ENCODE measurements at places on chromosomes 3 and 15. TPM values are rescaled to one million over a fixed set of nuclear protein-coding genes. Genes with fewer than 3 reads are reported as not detected.

DNA sequence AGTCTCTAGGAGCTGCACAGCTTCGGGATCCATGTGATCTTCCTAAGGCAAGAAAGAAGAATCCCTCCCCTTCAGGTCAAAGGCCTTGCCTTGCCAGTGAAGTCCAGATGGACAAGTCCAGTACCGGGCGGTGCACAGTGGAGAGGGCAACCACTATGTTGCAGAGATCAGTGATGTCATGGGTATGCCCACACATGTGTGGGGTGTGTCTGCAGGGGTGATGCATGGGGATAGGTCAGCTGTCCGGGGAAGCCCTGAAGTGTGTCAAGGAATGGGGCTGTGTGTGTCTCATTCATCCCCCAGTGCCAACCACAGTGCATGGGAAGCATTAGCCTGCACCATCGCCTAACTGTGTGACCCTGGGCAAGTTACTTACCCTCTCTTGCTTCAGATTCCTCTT, 66.5 kb downstream of the TLE3 start:
- peak; percentile 31 for DNase-seq

DNA sequence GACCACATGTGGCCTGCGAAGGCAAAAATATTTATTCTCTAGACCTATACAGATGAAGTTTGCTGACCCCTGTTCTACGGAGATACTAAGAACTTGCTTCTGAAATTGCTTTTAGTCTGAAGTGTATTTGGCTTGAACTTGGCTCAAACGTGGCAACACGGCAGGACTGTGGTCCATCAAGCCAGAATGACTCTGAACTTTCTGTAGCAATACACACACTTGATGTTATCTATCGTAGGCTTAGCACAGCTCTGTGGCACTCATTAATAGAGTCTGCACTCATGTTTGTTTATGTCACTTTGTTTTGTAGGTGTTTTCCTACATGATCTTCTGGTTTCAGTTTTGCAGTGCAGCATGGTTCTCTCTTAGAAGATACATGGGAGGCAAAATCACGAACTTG, 298.1 kb downstream of the ADAMTS17 start:
- DNase-seq, result no peak

- no peak for DNase-seq
Observed at GRCh38 chr3:136925425-136926190, 32.2 kb upstream of the IL20RB start.

DNA sequence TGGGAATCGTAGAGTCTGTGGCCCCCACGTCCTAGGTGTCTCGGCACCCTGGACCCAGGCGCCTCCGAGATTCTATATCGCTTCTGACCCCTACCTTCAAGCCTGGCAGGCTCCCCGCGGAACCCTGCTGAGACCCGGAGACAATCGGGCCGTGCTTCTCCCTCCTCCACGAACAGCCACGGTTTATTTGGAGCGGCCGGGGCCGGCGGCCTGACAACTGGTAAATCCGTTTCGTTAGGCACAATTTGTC, 1.4 kb downstream of the GATA2 start:
- peak; percentile 48 for DNase-seq

DNA sequence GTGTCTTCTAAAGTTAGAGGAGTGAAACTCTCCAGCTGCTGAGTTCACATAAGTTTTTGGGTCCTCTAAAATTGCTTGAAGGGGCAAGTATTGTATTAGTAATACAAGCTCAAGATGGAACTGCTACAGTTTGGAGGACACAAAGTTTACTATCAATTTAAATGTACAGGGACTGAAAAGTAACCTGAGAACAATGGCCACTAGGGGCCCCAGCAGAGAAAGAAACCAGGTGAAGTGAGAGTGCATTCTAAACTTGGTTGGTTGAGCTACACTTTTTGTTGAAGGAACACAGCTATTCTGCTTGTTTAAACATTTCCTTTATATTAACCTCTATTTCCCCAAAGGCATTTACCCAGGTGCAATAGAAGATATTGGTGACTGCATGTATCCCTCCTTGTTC, 755.5 kb downstream of the GBE1 start:
- no peak for DNase-seq

DNA sequence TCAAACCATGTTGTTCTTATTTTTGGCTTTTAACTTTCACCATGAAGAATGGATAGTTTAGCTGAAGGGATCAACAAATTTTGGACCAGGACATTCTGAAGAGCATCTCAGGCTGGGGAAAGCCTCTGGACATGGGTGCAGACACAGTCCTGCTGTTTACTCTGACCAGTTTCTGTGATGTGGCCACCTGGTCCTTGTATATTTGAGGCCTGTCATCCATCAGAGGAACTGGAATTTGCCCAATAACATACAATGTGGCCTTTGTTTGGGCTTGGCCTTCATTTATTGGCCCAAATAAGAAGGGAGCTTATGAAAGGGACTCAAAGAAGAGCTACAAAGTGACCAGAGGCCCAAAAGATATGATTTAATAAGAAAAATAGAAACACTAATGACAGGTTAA, 127.9 kb downstream of the MYRIP start:
- no peak for DNase-seq

- no peak for DNase-seq
Observed at GRCh38 chr3:155242342-155242741, 51.1 kb downstream of the STRIT1 start.

GRCh38 chr3:107221856-107222255, 155.4 kb upstream of the CCDC54 start:
- DNase-seq, result no peak

DNA sequence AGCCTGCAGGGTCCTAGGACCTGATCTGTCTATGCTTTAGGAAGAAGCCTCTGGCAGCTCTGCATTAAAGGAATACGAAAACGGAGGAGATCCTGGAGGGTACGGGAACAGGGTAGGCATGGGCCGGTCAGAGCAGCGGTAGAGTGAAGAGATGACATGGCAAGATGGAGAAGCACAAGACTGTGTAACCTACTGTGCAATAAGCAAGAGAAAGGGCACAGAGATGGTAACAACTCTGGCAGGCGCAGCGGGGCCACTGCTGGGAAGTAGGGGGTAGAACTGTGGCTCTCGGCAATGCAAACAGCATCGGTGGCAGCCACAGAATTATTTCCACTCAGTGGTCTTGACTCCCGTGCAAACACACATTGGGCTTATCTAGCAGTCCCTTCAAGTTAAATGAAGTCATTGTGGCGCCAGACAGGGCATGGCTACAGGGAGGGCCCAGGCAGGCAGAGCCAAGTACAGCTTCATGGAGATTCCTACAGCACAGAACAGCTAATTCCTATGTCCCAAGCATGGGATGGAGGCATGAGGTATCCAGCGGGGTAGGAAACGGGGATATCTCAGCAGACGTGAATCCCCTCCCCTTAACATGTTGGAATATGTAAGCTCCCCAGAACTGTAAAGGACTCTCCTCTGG, 28.8 kb downstream of the WHAMM start:
- DNase-seq, result no peak

DNA sequence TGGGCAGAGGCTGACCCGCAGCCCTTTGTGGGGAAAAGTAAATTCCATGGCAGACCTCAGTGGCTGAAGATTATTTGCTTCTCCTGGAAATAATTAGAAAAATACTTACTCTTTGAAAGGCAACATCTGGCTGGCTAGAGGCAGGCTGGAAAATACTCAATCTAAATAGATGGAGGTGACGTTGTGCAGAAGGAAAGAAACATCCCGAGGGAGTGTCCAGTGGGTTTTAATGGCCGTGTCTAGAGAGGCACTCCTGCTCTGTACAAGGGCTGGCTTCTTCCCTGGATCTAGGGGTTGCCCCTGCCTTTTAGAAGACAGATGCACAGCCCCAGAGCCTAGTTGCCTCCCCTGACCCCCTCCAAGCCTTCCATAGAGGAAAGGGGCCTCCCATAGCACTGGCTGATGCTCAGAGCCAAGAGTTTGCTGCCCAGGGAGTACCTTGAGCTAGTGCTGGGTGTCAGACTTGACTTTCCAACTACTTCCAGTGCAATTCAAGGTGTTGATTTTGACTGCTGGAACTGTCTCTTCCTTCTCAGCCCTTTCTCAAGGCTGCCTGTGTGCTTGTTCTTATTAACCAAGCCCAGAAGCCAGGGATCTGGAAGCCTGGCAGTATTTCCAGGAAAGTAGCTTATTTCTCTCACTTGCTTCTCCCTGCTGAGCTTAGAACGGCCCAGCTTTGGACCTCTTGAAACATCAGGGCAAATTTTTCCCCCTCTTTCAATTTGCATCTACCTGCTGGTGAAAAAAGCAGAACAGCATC, 27.4 kb downstream of the CGNL1 start:
- no peak for DNase-seq

GRCh38 chr3:150238995-150239619, 169.0 kb upstream of the TSC22D2 start:
- DNase-seq, result no peak

DNA sequence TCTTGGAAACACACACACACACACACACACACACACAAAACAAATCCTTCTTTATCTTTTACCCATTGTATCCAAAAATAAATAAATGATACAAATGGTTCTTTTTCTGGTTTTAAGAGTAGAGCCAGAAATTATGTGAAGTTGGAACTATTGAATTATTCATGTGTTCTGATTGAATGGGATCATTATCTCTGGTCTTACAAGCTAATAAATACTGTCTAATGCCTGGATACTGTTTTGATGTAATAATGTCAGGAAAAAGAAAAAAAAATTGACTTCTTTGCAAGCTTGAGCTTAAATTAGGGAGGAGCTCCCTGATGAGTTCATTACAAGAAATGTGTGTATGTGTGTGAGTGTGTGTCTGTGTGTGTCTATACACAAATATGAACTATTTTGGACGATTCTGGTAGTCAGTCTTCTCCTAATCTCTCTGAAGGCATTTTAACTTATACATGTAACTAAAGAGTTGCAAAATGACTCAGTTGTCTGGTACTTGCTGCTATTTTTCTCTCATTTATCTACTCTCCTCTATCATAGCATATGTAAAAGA, 507.2 kb upstream of the AGTR1 start:
- DNase-seq, result no peak

- no peak for DNase-seq
Observed at GRCh38 chr3:184592371-184593219, 31.0 kb downstream of the EPHB3 start.

- DNase-seq, result no peak
Observed at GRCh38 chr15:71189718-71190117, 74.4 kb downstream of the THSD4 start.

DNA sequence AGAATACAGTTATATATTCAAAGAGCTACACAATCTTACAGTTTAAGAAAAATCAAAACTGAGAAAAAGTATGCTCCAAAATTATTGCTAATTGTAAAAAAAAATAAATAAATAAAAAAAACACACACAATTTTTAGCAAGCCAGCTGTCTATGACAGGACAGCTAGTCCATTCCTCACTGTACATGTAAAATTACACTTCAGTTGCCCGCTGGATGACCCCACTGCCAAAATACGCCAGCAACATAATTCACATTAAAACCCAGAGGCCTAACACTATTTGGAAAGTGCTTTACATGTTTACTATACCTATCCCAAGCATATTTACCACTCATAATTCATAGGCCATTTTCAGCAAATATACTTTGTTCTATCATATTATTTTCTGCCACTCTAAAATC, 5.8 kb downstream of the MYO9A start:
- DNase-seq, result no peak

DNA sequence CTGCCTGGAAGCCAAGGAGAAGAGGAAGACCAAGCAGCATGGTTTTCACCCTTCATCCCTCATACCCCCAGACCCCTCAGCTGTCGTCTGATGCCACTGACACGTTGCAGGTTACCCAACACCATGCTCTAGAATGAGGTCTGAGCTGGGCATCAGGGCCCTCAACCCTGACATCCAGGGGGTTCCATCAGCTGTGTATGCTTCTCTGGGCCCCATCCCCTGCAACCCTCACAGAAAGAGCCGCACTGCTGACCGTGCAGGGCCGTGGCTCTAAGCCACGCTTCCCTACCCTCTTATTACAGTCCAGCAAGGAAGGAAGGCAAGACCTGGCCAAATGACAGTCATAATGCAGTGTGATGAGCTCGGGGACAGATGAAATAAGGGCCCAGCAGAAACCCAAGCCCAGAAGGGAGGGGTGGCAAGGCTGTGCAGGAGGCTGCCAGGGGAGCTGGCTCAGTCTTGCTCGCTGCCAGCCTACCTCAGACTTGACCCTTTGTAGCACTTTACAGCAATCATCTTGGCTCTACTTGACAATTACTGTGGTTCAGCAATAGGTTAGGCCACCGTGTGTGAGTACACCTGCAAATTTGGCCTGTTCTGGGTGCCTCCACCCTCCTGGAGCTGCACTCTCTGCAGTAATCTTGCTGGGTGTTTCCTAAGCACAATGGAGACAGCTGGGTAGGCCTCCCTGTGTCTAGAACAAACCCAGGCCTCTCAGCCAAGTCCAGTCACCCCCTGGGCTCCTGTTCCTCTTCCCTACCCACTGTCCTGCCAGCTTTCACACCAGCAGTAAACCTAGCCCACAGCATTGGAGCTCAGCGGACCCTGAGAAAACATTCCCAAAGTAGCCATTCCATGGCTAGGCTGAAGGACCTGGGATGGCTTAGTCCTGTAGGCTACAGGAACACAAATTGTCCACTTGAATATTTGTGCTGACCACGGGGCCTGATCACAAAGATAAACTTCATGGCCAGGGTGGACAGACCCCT, 115.3 kb upstream of the NEO1 start:
- no peak for DNase-seq

DNA sequence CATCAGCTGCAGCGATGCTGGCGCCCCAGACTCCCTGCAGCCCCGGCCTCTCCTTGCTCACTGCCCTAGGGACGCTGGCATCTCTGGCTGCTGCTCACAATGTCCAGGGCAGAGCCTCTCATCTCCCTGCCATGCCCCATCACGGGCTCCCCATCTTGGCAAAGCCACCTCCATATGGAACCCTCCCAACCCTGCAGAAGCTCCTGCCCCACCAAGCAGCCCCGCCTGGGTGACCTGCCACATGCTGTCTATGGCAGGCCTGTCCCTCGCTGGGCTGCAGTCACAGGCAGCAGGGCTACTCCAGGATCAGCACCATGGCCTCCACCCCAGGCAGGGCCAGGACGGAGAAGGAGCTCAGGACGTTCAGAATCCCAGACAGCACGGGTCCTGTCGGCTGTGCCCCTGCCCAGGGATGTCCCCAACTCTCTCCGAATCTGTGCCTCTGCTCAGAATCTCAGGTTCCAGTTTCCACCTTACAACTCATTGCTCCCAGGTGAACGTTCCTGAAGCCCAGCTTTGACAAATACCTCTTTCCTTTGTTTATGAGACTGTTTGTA, 58.4 kb downstream of the PLXNA1 start:
- no peak for DNase-seq

DNA sequence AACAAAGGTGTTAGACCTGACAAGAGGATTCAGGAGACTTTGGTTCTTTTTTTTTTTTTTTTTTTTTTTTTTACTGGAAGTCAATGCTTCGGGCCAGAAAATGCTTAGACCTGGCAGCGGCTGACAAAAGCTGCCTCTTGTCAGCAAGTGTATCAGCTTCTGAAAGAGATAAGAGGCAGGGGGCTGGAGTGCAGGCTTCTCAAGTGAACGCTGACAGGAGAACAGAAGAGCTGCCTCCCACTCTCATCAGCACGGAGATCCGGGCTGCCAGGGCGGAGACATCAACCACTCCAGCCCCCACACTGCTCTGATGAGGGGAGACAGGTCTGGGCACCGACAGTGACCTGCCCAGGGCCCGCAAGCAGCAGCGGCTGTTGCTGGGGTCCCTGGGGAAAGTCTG, 9.4 kb upstream of the SCN5A start:
- DNase-seq, result no peak

The CAND2 gene
- 1.4 TPM for total RNA-seq

The CPN2 gene
- total RNA-seq, result not detected

Data from suprapubic skin (tissue), 4 donors.